NCI-H524 (cell line): ENCODE measurements at places on chromosomes 11 and 22.
A peak's percentile ranks its signal among the peaks of the same experiment; 100 is the strongest.

GRCh38 chr22:50303848-50304527, 3.5 kb downstream of the PLXNB2 start:
- DNase-seq: no peak

- DNase-seq: no peak
These were observed 1.3 kb downstream of the EIF3M start for GRCh38 chr11:32584921-32585320.

DNA sequence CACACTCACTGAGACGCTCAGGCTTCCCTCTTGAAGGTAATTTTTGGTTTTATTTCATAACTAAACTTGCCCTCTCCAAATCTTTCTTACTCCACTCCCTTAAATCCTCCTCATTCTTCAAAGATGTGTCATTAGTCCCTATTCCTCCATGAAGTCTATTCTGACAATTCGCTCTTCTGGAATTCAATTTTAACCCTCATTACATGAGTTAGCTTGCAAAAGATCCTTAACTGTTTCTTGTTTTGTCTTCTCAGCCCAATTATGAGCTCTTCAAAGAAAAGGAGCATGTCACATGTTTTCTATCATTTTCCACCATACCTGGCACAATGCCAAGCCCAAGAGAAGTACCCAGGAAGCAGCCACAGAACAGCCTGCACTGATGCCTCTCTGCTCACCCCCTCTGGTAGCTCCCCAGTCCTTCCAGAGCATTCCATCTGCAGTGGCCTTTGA, 13.0 kb downstream of the GALNT18 start:
- no peak for DNase-seq

GRCh38 chr22:43326331-43327156, 16.6 kb downstream of the SCUBE1 start:
- DNase-seq: peak; percentile 43

- DNase-seq: no peak
These were observed 17.4 kb downstream of the ANKK1 start for GRCh38 chr11:113404859-113405430.

DNA sequence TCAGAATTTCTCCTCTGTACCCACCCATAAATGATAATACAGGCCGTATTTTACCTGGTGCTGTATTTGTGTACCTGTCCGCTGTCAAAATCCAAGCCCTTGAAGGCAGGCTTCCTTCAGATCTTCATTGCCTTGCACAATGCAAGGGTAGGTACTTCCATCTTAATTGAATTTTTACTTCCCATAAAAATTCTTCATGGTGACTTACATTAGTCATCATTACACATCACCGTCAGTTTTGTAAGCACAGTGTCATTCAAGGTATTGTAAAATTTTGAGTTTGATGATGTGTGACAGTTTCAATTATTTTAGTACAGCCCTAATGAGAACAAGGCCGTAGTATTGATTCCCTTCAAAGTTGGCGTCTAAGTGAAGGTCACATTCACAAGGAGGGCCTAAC, 770 bp upstream of the TSG101 start:
- peak; percentile 9 for DNase-seq

DNA sequence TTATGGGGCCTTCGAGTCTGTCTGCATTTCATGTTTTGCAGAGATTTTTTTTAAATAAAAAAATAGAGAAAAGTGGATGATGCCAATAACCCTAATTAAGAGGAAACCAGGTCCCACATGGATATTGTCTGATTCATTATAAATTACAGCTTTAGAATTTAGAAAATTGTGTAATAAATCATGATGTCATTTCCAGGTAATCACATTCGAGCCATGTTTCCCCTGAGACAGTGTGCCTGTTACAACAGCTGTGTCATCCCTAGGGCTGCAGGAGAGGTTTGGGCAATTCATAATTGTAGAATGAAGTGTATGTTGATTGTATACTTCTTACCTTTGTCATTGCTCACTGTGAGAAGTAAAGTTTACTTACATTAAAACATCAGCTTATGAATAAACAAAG, 38.3 kb downstream of the NCAM1 start:
- peak; percentile 8 for DNase-seq
